Naive thymus-derived CD8-positive, alpha-beta T cell (primary cell): ENCODE measurements at places on chromosomes 7 and 10. TPM values are rescaled to one million over a fixed set of nuclear protein-coding genes. Genes with fewer than 3 reads are reported as not detected.

Gene NUPR2
- polyA plus RNA-seq: not detected

GRCh38 chr7:54543051-54543488 is 895 bp downstream of the VSTM2A start:
- DNase-seq: no peak

- no peak for DNase-seq
These were observed 1.4 kb upstream of the NEUROG3 start for GRCh38 chr10:69574571-69574978.

DNA sequence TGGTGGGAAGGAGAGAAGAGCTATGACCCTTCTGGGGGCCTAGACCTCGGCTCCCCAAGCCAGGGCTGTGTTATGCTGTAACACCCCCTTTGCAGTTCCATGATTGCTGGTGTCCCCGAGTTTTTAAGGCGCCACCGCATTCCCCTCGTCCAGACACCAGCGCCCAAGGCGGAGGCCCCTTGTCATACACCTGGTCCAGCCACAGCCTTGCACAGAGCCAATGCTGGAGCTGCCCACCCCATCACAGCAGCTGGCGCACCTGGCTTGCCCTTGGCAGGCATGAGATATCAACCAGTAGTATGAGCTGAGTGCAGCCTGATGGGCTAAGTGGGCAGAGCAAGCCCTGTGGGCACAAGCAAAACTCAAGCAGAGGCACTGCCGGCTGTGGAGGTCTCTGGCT is 209.4 kb downstream of the SORCS1 start:
- no peak for DNase-seq

DNA sequence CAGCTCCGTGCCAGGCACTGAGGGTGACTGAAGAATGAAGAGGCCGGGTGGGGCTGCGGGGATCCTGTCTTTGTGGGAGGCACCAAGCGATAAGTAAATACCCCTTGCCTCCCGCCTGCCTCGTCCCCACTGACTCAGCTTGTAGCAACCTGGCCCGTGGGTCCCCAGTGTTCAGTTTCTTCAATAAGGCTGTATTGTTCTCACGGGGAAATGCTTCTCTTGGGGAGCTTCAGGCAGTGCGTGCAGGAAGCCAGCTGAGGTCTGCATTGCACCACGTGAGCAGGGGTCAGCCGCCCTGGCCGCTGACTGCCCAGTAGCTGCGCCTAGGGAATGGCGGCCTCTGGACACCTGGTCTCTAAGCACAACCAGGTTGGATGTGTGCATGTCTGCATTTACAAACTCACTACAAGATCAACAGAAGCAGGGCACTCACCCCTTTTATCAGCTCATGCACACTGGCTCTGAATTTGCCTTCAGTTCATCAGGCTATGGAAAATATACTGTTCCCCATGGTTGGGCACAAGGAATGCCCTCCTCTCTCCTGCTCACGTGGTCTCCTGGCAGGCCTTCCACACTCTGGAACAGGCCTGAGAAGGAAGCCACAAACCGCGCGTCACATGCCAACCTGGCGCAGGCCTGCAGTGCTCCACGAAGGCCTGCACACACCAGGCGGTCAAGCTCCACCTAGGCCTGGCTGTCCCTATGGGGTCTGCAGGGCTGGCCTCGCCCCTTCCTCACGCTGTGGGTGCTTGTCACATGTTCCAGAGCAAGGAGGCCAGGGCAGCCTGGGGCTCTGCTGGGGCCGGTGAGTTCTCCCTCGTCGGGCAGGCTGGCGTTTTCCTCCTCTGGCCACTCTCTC is 135.7 kb upstream of the RNF32 start:
- DNase-seq: no peak

GRCh38 chr7:81705206-81705605 is 64.6 kb downstream of the HGF start:
- DNase-seq: no peak

- no peak for DNase-seq
These were observed at the start of gene PLXNA4 for GRCh38 chr7:132575982-132576720. TSS of gene PLXNA4 (minus strand) at chr7:132576470. CDS start at chr7:132508693, 67,777 bp downstream.

- no peak for DNase-seq
These were observed 19.5 kb upstream of the MMP21 start for GRCh38 chr10:125795128-125795527.

Gene FFAR4
- polyA plus RNA-seq: not detected

GRCh38 chr10:24404567-24404966 is 195.6 kb downstream of the KIAA1217 start:
- no peak for DNase-seq

DNA sequence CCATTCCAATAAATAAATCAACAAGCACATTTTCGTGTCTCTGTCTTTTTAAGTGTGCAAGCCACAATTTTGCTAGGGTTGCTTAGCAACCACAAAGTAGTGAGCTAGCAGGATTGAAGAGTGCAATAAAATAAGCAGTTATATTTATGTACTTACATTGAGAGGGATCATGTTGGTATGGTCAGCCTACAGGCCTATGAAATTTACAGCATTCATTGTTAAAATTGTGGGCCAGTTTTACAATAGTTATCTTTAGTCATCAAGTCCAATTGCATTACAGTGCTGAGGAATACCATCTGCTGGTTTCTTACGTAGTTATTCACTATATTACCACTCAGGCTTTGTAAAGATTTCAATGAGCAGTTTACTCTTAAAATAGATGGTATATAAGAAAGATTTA is 192.5 kb upstream of the POT1 start:
- no peak for DNase-seq

GRCh38 chr10:106023329-106023728 is 1141.2 kb downstream of the SORCS1 start:
- no peak for DNase-seq

DNA sequence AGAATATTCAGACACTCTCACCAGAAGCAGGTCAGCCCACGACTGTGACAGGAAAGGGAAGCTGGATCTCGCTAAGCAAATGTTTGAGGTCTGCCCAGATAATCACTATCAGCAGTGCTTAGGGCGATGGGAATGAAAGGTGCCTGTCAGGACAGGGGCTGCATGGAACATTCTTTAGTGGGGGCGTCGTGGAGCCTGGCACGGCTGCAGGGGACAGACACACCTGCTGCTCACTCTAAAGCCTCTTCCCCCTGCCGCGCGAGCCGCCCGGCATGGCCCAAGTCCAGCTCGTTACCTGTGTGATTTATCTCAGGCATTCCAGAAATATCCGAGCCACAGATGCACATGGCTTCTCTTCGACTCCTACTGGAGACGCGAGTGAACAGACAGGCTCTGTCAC is 235.5 kb downstream of the GLRX3 start:
- DNase-seq: no peak

Gene CPXM2
- not detected for polyA plus RNA-seq

DNA sequence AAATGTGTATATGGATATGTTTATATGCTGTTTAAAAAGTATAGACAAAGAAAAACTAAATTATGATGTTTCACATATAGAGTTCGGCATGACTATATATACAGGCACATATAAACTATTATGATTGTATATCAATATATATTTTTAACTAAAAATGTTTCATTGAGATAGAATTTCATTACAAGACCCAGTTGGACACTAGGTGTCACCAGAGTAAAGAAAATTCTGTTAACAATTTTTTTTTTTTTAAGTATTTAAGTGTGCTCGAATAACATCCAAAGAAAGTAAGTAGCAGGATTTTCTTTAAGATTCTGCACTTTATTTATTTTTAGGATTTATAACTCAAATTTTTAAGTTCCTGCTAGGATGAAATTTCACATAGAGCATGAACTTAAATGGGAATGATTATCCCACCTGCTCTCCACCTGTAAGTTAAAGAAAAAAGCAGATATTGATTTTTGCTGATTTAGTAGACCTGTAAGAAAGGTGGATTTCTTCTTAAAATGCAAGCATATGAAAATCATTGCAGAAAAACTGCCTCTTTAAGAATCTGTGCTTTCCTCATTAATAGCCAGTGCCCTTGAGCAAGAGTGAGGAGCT is 961.5 kb downstream of the PCDH15 start:
- no peak for DNase-seq

Gene TDRD1
- polyA plus RNA-seq: 0.17 TPM

GRCh38 chr10:57955076-57955475 is 312.6 kb downstream of the IPMK start:
- no peak for DNase-seq

GRCh38 chr7:93055543-93056107 is 62.2 kb downstream of the SAMD9 start:
- no peak for DNase-seq

DNA sequence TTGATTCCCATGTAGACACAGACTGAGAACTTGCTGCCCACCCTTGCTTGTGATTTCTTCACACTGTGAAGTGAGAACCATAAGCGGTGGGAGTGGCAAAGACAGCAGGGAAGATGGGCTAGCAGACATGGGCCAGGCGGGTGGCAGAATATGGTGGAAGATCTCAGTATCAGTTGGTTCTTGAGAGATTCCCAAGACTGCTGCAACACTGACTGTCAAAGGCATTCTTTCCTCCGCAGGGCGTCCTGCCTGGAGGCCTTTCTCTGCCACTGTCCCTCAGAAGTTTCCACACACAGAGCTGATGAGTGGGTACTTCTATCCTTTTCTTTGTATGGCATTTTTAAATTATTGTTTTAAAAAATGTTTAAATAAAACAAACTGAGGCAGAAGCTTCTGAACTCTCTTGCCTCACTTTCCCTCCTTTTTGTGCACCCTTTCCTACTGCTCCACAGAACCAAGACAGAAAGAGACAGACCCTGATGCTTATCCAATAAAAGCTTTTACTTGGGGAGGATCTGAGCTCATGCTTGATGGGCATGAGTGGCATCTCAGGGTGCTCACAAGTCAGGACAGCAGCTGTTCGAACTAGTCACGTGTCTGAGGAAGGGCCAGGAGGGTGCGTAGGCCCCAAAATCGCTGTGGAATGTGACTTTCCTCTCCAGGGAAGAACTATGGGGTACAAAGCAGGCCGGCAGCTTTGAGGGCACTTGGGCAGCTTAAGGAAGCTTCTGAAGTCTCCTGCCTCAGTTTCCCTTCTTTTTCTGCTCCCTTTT is 104.7 kb upstream of the PCGF5 start:
- no peak for DNase-seq

Gene FOXP2
- polyA plus RNA-seq: not detected

GRCh38 chr10:51743146-51743545 is 43.8 kb upstream of the CSTF2T start:
- DNase-seq: no peak

Gene AZGP1
- not detected for polyA plus RNA-seq

DNA sequence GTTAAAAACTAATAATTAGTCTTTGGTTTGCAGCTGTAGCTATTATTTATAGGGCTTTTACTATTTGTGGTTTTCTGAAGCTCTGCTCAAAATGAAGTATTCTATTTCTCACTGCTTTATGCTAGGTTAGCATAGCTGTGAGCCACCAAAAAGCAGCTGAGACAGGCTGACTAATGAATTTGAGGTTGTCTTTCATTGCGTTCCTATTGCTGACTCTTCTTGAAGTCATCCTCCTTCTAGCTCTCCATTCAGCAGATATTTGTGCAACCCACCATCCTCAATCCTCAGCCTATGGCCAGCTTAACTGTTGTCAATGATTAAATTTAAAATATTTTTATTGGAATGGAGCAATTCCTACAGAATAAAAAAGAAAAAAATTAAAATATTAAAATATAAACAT is 2.1 kb upstream of the RALA start:
- DNase-seq: no peak
